ENCODE measurements at places on chromosomes 1 and 21. TPM values are rescaled to one million over a fixed set of nuclear protein-coding genes. Genes with fewer than 3 reads are reported as not detected.

CACNA1E gene
- total RNA-seq = 0.88 TPM

BMP8B gene
- total RNA-seq = 0.33 TPM

GBP2 gene
- 8.8 TPM for total RNA-seq

HES4 gene
- total RNA-seq = 34.0 TPM

CIART gene
- 8.7 TPM for total RNA-seq

OPRD1 gene
- not detected for total RNA-seq

IQGAP3 gene
- total RNA-seq = 0.36 TPM

CFHR3 gene
- total RNA-seq = not detected

RHBDL2 gene
- total RNA-seq = not detected

LDLRAD1 gene
- total RNA-seq = not detected

SERPINC1 gene
- total RNA-seq = not detected

RHBG gene
- total RNA-seq = not detected

GJA5 gene
- total RNA-seq = 69.8 TPM

LCE2A gene
- not detected for total RNA-seq

MAP3K6 gene
- 45.2 TPM for total RNA-seq

CAP1 gene
- 66.0 TPM for total RNA-seq

ILDR2 gene
- total RNA-seq = 3.6 TPM

GRHL3 gene
- not detected for total RNA-seq

CYP4A11 gene
- total RNA-seq = not detected

SGIP1 gene
- 9.0 TPM for total RNA-seq

UBL4B gene
- total RNA-seq = not detected

AKNAD1 gene
- total RNA-seq = not detected
